Activated gamma-delta T cell treated with Interleukin-2 at 50 U/mL for 16 hours (primary cell): ENCODE measurements at places on chromosomes 2 and 18.
A peak's percentile ranks its signal among the peaks of the same experiment; 100 is the strongest.

DNA sequence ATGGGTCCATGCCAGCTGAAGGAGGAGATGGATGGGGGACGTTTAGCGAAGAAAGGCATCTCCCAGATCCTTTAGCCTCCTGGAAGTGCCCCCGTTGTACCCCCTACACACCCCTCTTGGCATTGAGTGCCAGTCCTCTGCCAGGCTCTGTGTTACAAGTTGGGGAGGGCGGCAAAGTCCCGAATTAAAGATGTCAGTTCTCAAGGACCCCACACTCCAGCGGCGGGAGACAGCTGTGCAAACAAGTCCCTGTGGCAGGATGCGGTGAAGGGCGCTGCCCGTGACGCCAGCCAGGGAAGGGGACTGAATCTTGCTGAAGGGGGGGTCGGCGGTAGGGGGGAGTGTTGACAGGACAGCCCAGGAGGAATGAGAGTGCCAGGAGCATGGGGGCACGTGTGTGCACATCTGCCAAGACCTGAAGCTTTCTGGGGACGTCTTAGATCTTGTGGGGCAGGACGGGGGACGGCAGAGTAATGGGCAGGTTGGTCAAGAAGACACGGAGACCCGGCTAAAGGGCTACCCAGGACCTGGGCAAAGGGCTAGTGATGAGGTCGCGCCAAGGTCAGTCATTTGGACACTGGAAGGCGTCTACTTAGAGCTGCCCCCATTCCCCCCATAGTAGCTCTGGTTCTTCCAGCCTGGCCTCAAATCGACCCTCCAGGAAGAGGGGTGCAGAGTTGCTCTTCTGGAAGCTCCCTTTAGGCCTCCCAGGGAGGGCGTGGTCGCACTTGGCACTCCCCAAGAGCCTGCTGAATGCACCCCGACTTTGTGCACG lies 2.8 kb upstream of the CTDSP1 start:
- DNase-seq = peak; percentile 79

DNA sequence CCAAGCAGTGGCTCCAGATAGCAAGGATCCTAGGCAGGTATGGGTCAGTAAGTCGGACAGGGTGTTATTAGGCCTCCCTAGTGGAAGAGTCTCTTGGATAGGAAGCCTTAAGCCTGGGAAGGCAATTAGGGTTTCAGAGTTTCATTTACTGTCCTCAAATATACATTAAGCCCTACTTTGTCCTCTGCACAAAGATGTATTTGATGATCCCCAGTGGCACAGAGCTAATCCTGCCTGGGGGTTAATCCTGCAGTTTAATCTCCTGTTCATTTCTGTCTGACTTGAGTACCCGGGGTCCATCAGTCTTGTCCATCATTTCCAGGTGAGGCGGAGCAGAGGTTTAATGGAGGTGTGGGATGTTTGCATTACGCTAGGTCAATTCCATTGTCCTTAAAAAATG lies 62.0 kb downstream of the MTCL1 start:
- DNase-seq = no peak

DNA sequence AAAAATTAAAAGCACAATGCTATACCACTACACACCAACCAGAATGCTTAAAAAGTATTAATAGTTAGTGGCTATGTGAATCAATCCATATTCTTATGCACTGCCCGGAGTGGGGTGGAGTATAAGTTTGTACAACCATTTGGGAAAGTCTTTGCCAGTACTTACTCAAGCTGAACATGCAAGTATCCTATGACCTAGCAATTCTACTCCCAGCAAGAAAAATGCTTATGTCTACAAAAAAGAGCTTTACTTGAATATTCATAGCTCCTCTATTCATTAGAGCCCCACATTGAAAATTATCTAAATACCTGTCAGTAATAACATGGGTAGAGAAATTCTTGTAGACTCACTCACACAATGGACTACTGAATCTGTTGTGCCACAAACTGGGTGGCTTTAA lies 21.4 kb upstream of the CNOT11 start:
- no peak for DNase-seq

DNA sequence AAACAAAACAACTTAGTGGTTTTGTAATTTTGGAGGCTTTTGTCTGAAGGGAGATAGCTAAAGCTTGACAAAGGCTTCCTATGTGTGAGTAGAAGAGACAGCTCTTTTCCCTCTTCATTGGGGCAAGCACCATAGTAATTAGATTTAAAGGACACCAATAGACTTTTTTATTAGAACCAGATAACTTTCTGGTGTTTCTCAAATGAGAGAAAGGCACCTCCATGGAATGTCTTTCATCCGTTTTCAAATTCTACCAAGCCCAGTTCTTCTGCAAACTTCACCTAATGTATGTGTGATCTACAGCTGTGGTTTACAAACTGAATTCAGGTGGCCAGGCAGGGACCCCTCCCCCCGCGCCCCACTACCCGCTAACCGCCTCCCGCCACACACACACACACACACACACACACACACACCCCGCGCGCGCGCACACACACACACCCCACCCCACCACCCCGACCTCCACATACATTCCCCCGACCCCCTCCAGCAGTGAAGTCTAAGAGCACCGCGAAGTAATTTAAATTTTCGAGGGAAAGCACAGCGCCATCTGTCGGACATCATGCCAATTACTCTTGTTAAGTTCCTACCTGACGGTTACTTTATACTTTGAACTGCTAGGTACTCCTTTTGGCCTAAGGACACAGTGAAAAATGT lies 31.6 kb upstream of the PPP1R1C start:
- DNase-seq = peak; percentile 70

GRCh38 chr18:3455907-3456685 lies 6.1 kb downstream of the TGIF1 start:
- DNase-seq = no peak

DNA sequence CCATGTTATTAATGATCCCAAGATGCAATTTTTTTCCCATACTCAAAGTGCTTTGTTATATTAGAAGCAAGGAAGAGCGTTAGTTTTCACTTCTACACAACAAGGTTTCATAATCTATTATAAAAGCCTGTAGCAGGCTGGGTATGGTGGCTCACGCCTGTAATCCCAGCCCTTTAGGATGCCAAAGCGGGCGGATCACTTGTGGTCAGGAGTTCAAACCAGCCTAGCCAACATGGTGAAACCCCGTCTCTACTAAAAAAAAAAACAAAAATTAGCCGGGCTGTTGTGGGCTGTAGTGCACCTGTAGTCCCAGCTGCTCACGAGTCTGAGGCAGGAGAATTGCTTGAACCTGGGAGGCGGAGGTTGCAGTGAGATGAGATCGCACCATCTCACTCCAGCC lies 19.0 kb upstream of the SERPINB2 start:
- DNase-seq = no peak

DNA sequence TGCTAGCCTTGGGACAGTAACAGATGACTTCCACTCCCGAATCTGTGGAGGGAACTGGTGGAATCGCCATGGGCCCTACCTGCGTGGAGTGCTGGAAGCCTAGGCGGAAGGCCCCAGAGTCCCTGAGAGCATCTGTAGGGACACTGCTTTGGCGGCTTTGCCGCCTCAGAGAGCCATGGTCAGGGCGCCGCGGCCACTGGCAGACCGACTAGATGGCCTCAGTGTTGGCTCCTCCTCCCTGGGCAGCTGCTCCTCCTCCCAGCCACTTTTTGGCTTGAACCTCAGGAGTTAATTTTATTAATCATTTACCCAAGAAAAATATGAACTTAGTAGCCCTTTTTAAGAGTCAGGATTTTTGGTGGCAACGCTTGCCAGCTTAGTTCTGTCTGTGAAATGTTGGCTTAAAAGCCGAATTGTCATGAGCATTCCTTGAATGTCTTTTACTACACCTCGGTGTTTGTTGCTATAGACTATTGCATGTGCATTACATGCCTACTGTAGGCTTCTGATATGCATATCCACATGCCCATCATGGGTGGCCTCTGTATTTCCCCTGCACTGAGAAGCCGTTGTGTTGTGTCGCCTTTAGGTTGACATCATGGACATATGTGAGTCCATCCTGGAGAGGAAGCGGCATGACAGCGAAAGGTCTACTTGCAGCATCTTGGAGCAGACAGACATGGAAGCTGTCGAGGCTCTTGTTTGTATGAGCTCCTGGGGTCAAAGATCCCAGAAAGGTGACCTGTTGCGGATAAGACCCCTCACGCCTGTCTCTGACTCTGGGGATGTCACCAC lies 2.4 kb downstream of the KLF11 start:
- DNase-seq = no peak

DNA sequence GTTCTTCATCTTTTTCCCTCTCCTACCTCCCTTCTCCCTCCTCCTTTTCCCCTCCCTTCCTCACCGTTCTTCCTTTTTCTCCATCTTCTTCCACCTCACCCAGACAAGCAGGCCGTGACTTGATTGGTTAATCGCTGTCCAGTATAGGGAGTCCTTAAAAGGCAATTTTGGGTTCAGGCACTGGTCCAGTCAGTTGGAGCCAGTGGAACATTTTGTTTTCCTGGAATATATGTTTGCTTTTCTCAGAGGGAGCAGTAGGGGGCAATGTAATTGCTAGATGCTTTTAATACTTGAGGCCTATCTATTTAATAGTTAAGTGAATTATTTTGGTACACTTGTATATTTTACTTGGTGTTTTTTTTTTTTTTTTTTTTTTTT lies 15.0 kb downstream of the ELAC1 start:
- DNase-seq = no peak

- no peak for DNase-seq
These were observed 172.5 kb downstream of the AGAP1 start for GRCh38 chr2:235666213-235666781.

DNA sequence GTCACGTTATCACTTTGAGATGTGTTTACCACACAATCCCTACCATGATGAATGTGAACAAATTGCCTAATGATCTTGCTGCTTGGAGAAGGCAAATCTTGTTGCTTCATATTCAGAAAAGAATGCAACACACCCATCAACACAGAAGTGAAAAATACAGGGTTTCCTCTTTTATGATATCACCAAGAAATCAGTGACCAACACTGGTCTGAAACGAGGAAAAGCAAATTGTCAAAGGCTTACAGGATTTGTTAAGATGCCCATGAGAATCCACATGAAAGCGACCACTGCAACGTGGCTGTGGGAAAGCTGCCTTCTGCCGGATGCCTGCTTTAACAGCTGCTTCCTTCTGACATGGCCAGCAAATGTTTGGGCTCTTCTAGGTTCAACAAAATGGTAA lies 397.6 kb upstream of the LRATD1 start:
- no peak for DNase-seq

DNA sequence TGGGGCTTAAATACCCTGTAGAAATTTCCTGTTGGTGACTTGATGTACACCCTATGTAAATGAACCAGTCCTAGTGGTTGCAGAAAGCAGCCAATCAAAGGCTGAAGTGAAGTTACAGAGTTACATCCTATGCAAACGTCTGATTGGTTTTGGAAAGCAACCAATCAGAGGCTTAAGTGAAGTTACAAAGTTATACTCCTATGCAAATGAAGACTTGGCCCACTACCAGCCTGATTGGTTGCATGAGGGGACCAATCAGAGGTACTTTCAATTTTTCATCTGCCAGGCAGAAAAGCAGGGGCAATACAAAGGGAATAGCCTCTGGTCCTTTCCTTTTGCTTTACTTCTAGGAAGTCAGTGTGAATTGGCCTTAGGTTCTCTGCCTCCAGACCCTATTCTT lies 13.6 kb upstream of the ZNF397 start:
- DNase-seq = no peak

DNA sequence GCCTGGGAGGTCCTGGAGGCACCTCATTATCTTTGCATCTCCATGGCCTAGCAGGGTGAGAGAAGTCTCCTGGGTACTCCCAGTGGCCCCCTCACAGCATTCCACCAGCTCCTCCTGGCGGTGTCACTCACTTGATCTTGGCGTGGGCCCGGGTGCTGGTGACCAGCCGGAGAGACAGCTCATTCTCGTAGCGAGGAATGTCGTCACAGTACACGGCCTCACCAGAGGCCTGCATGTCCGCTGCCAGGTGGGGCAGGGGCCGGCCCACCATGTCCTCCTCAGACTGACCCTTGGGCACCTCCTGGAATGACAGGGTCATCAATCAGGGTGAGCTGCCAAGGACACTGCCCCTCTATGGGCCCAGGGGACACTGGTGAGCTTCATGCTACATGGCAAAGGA lies 42.4 kb downstream of the XDH start:
- no peak for DNase-seq

DNA sequence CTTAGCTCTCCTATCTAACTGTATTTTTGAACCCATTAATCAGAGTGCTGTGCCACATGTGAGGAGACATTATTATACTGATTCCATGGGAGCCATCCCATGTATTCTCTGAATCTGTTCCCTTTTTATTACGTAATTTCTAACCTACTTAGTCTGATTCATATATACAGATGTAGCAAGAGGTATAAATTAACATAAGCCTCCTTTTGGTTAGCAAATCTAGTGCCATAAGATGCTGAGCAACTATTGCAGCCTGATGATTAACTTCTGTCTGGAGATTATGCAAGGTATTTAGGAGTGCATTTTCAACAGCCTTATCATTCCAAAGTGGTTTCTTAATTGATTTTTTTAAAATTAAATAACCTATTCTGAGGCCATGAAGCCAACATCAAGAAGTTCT lies 114.1 kb upstream of the MSH2 start:
- no peak for DNase-seq

DNA sequence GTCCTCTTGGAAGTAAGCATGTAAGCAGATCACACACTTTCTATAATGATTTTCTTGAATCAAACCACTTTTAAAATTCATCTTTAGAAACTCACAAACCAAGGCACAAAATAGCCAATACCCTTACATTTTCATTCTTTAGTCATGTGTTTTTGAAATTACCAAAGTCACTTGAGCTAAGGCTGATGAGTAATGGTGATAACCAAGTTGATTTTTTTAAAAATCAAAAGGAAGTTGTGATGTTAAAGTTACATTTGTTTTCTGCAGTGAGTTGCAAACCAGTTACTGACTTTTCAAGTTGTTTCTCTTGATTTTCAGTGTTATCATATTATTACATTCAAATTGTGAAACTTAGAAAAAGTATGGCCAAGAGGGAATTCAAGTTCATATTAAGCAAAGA lies 21.5 kb upstream of the IL18RAP start:
- DNase-seq = no peak

GRCh38 chr2:13649918-13650317 lies 933.2 kb downstream of the TRIB2 start:
- no peak for DNase-seq

- DNase-seq = no peak
These were observed 40.2 kb upstream of the STAT4 start for GRCh38 chr2:191190861-191191552.

- DNase-seq = no peak
These were observed 37.4 kb upstream of the NOL4 start for GRCh38 chr18:34261865-34262780.

DNA sequence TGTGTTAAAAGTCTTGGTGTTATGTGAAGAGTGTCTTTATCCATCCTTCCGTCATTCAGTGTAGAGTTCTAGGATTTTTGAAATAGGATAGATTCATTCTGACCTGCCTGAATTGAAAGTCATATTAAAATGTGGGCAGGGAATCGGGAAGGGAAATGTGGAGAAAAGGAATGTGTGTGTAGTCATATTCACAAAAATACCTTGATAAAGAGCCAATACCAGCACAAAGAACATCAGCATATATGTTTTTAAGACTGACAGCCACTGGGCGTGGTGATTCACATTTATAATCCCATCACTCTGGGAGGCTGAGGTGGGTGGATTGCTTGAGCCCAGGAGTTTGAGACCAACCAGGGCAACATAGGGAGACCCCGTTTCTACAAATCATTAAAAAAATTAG lies 188.1 kb downstream of the CAMKMT start:
- no peak for DNase-seq
